ENCODE measurements at places on chromosomes 3 and 15. TPM values are rescaled to one million over a fixed set of nuclear protein-coding genes. Genes with fewer than 3 reads are reported as not detected.

Gene FOXB1
- total RNA-seq, result 0.05 TPM

DNA sequence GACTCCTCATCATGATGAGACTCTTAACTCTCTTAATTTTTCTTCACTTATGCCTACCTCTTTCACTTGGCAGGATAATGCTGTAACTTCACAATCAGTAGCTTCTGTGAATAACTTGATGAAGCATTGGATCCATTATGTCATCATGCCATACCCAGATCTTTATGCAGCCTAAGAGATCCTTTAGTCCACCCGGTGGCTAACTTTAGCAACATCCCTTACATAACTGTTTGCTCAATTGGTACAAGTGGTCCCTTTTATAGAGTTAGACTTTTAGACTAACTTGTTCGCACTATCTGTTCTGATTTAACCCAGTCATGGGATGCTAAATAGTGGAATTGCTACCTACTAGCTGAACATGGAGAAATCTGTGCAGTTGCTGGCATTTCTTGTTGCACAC lies 184.5 kb downstream of the USP13 start:
- DNase-seq, result no peak

DNA sequence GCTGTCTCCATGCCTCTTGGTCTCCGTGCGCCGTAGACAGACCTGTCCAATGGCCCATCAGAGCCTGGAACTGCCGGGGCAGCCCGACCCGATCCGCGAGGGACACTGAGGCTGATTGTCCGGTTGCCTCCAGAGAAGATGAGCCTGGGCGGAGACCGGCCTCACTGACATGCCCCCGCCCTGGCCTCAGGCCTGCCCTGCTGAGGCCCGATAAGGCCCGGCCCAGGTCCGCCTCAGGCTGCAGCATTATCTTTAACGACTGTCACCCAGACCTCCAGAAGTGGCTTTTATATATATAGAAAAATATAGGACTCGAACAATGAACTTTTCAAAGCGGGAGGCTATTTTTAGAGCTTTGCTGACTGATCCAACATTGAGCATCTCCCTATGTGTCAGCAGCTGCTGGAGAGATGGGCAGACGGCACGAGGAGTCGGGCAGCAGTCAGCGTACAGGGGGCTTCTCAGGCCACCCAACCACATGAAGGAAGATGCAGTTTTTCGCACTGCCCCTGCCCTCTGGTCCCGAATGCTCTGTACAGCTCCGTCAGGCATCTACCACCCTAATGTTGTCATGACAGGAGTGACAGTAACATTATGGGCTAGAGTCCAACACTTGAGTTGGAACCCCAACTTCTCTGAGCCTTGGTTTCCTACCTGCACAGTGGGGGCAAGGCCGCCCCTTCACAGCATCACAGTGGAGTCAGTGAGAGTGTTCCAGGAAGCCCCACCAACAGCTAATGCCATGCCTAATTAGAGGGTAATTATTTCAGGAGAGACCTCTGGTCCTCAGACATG lies 112.0 kb upstream of the RPL32 start:
- no peak for DNase-seq

- DNase-seq, result no peak
Measured at GRCh38 chr15:25717457-25718168, 145.5 kb downstream of the ATP10A start.

Gene FAM43A
- total RNA-seq, result 0.57 TPM

Gene P2RY1
- total RNA-seq, result 1.0 TPM

- no peak for DNase-seq
Measured at GRCh38 chr3:107985496-107985895, 105.3 kb downstream of the CD47 start.

- peak; percentile 62 for DNase-seq
Measured at GRCh38 chr3:183275418-183275817, 22.4 kb downstream of the B3GNT5 start.

DNA sequence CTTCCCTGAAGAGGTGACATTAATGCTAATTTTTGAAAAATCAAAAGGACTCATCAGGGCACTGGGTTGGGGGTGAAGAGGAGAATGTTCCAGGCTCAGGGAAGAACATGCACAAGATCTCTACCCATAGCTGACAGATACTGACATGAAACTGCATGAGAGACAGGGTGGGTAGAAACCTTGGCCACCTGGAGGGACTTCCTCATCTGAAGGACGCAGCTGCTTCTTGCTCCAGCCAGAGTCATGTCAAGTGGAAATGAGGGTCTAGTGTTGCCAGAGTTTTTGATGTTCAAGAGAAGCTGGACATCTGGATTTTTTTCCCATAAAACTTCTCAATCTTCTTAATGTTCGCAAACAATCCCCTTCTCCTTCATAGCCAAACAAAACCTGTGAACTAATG lies 29.7 kb downstream of the AMOTL2 start:
- DNase-seq, result no peak

DNA sequence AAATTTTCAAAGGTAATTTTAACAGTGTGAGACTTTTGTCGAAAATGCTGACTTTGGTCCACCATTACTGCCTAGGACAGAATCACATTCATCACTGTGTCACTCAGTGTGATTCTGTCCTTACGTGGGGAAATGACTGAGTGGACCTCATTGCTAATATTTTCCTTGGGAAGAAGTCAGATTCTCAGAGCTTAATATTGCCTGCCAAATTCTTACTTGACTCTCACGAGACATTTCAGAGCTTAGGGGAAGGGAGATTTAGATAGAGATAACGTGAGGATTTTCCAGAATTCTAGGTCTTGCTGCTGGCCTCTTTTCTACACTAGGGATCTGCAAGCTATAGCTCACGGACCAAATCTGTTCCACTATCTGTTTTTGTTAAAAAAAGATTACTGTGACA lies 270.4 kb downstream of the SUCLG2 start:
- no peak for DNase-seq

- peak; percentile 66 for DNase-seq
Measured at GRCh38 chr3:141913150-141913811, 36.8 kb downstream of the ATP1B3 start.

GRCh38 chr3:195913382-195913781 lies 5.0 kb upstream of the TNK2 start:
- no peak for DNase-seq

GRCh38 chr3:139552632-139553365 lies 13.3 kb upstream of the RBP1 start:
- no peak for DNase-seq

Gene GP5
- total RNA-seq, result not detected

DNA sequence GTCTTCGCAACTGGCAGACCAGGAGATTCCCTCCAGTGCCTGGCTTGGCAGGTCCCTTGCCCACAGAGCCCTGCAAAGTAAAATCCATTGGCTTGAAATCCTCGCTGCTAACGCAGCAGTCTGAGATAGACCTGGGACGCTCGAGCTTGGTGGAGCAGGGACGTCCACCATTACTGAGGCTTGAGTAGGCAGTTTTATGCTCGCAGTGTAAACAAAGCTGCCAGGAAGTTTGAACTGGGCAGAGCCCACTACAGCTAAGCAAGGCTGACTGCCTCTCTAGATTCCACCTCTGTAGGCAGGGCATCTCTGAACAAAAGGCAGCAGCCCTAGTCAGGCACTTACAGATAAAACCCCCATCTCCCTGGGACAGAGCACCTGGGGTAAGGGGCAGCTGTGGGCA lies 205.0 kb upstream of the MME start:
- DNase-seq, result peak; percentile 50

DNA sequence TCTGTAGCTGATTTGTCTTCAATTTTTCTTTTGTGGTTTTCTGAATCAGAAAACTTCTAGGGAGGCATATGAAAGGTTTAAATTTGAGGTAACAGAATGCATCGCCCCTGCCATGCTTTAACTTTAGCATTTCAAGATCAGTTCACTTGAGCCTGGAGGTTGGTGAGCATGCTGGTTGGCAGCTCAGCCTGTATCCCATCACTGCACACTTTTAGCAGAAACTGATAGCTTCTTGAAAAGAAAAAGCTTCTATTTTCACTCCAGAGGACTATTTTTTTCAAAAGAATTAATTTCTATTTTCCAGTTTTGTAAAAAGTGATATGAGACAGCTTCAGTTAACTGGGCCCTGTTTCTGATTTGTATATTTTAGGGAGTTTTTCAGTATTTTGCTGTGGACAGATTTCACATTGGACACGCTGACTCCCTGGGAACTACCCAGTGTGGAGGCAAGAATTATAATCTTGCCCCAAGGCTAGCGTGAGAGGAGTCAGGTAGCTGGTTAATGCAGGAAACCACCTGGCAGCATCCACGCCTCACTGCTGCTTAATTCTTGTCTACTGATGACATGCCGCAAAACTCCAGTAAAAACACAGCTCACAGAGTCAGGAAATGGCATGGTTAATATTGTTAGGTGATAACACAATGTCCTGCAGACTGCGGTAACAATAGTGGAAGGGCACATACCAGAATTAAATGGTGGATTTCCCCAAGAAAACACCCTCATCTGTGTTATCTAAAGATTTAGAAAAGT lies 71.4 kb downstream of the DUT start:
- DNase-seq, result no peak

GRCh38 chr3:182592747-182593146 lies 200.6 kb upstream of the ATP11B start:
- no peak for DNase-seq

- DNase-seq, result no peak
Measured at GRCh38 chr3:65619451-65619881, 419.3 kb downstream of the MAGI1 start.

DNA sequence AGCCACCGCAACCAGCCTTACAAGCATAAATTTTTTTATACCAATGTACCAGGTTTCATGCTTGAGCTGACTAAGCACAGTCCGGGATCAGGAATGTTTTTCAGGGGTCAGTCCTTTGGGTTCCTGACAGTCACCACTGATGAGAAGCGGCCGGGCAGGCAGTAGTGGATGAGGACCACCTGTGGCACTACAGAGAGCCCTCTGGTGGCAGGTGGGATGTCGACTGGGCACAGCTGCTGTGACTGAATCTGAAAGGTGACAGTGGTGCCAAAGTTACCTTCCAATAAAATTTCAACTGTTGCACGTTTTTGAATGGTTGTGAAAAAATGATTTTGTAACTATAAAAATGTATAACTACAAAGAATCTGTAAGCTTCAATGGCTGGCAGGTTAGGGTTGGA lies 34.0 kb downstream of the TPRA1 start:
- DNase-seq, result no peak

- DNase-seq, result peak; percentile 56
Measured at GRCh38 chr3:151890721-151891141, 17.3 kb downstream of the SUCNR1 start.

GRCh38 chr3:69542089-69542804 lies 156.4 kb upstream of the FRMD4B start:
- DNase-seq, result no peak

Gene MB21D2
- total RNA-seq, result 3.0 TPM

- DNase-seq, result no peak
Measured at GRCh38 chr3:149933008-149933407, 37.7 kb downstream of the PFN2 start.

GRCh38 chr3:165195640-165196576 lies at the start of gene SLITRK3:
Gene SLITRK3, minus strand, starts transcription at chr3:165196384. Its CDS starts 5,554 bp downstream, at chr3:165190830.
- DNase-seq, result no peak

- DNase-seq, result no peak
Measured at GRCh38 chr15:83446904-83447709, at the start of gene SH3GL3. Gene SH3GL3, plus strand, starts transcription at chr15:83447341. Its CDS starts 193 bp downstream, at chr15:83447534.

Gene TIMP4
- 2.7 TPM for total RNA-seq

DNA sequence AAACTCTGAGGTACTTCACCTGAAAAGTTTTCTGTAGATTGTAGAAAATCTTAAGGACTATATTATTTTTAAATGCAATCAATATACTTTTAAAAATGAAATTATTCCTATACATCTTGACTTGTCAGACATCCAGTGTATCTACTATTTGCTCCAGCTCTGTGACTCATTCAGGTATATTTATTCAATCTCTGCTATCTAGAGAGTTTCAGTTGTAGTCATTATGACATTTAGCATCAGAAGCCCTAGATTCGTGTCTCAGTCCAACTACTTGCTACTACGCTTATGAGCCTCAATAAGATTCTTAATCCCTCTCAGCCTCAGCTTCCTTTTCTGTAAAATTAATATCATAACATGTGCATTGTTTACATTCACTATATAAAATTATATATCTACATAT lies 22.3 kb upstream of the EIF1B start:
- DNase-seq, result no peak

GRCh38 chr15:70625438-70625837 lies 137.9 kb downstream of the UACA start:
- DNase-seq, result no peak

Measured in HT-29 (cell line).